Endothelial cell of umbilical vein (primary cell): ENCODE measurements at places on chromosomes 7 and 10. TPM values are rescaled to one million over a fixed set of nuclear protein-coding genes. Genes with fewer than 3 reads are reported as not detected.

GRCh38 chr7:1533547-1534329 is 3.2 kb downstream of the MAFK start:
- peak; percentile 89 for DNase-seq

DNA sequence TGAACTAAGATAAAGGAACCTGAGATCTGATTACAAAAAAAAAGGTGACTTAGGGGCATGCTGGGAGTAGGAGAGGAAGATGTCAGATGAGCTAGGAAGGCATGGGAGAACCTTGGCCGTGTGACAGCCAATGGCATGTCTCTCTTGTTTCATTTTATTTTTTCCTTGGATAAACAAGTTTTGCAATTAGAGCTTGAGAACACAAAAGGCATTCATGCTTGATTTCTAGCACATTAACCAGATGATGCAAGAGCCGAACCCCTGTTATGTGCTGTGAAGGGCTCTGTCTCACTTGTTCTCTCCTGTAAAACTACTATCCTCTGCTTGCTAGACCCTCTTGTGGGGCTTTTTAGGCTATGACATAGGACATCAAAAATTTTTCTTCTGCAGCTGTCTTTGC is 134.3 kb upstream of the ASAH2 start:
- no peak for DNase-seq

- no peak for DNase-seq
These were observed 100.3 kb downstream of the MKI67 start for GRCh38 chr10:128025951-128026350.

DNA sequence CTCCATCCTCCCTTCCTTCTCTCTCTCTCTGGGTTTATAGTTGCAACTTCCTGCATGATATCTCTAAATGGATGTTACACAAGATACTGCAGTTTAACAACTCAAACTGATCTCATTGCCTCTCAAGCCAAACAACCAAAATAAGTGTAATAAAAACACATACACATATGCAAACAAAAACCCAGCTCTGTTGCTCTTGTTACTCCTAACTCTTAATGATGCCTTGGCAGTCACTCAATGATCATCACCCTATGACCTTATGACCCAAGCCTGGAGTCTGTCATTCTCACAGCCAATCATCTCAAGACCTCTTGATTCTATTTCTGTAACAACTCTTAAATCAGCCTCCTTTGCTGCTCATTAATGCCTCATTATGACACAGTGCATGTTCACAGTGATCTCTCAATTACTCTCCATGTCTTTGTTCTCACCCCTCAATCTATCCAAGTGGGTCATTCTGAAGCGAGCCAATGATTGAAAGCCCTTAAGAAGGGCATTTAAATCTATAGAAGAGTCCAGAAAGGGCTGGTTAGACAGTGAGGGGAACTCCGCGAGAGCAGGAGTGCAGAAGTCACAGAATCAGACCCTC is 210.9 kb downstream of the INHBA start:
- DNase-seq, result no peak

GRCh38 chr10:52074505-52075026 is 239.5 kb upstream of the DKK1 start:
- DNase-seq, result no peak

GRCh38 chr10:71985542-71986250 is 21.5 kb downstream of the CHST3 start:
- DNase-seq, result peak; percentile 81

DNA sequence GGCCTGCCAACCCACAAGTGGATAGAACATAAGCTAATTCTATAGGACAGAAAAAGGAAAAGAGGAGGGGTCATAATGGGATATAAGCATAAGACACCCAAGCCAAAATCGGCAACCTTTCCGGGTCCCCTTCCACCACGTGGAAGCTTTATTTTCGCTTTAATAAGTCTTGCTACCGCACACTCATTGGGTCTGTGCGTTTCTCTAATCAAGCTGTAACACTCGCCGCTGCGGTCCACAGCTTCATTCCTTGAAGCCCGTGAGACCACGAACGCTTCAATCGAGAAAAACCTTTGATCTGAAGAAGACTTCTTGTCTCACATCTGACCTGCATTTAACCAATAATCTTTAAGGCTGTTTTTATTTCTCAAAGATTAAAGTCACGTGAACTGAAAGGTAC is 35.8 kb upstream of the HECW1 start:
- no peak for DNase-seq

GRCh38 chr7:16747102-16747501 is 6.5 kb upstream of the TSPAN13 start:
- DNase-seq, result no peak

GRCh38 chr7:47153576-47153975 is 428.3 kb downstream of the TNS3 start:
- DNase-seq, result no peak

DNA sequence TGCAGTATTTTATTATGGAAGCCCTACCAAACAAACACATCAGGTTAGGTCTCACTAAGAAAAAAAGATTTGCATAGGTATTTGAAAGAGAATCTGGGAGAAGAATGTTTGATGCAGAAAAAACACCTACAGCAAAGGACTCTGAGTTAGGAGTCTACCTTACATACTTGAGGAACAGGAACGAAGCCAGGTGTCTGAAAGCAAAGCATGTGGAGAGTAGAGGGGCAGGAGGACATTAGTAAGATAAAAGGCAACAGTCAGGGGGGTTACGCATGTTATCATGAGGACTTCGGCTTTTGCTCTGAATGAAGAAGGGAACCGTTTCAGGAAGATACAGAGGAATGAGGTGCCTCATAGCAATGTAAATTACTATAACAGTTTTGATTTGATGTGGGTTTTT is 87.9 kb upstream of the PTER start:
- no peak for DNase-seq

- peak; percentile 70 for DNase-seq
These were observed 134.8 kb downstream of the PHTF2 start for GRCh38 chr7:77933394-77933793.

- DNase-seq, result no peak
These were observed 206.4 kb downstream of the KCNMA1 start for GRCh38 chr10:77431209-77431611.

DNA sequence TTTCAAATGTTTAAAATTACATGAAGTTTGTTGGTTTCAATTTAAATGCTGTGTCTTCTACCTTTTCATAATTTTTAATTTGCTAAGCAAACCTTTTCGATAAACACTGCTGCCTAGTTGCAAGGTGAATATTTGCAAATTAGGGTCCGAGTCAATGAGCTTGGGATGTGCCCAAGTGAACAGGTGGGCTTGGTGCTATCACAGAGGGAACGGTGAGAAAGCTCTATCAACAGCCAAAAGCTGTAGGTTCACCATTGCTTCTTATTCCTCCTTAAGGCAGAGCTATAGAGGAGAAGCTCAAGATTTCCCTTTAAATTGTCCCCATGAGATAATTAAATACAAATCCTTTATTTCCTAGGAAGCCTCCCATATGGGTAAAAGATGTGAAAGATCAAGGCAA is 245.3 kb upstream of the CELF2 start:
- DNase-seq, result no peak

DNA sequence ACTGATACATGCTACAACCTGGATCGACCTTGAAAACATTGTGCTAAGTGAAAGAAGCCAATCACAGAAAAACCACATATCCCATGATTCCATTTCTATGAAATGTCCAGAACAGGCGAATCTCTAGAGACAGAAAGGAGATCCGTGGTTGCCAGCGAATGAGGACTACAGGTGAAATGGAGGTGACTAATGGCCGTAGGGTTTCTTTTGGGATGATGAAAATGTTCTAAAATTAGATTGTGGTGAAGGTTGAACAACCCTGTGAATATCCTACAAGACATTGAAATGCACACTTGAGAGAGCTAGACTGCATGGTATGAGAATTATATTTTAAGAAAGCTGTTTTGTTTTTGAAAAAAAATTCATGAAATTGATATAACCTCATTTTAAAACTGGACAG is 188.5 kb upstream of the PLXNA4 start:
- DNase-seq, result no peak

- DNase-seq, result no peak
These were observed 83.1 kb downstream of the LHPP start for GRCh38 chr10:124544711-124545110.

GRCh38 chr7:135828604-135829003 is 80.0 kb upstream of the FAM180A start:
- DNase-seq, result no peak

DNA sequence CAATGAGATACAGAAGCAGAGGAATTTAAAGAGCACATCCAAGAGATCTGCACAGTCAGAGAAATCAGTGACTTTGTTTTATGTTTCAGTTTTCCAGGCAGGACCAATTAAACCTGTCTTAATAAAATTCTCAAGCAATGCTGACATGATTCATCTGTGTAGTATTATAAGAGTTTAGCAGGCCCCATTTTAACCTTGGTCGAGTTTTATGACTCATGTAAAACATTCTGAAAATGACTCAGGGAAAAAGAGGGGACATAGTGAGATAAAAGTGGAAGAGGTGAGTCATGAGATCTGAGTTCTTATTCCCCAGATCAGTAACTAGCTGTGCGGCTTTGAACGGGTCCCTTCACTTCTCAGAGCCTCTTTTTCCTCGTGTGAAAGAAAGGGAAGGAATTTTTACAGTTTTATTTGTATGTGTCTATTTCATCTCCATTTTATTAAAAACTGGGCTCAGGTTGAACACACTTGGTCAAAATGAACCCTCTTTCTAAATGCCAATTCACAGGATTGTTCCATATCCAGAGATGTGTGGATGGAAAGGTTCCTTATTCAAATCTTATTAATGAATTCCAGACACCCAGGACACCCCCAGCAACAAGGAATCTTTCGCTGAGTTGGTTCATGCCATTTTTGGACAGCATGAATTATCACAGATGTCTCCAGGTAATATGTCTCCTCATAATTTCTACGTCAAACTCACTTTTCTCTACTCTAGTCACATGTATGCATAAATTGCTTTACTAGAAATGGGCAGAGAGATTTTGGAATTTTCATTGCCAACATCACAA is 143.2 kb downstream of the JAZF1 start:
- DNase-seq, result peak; percentile 95

DNA sequence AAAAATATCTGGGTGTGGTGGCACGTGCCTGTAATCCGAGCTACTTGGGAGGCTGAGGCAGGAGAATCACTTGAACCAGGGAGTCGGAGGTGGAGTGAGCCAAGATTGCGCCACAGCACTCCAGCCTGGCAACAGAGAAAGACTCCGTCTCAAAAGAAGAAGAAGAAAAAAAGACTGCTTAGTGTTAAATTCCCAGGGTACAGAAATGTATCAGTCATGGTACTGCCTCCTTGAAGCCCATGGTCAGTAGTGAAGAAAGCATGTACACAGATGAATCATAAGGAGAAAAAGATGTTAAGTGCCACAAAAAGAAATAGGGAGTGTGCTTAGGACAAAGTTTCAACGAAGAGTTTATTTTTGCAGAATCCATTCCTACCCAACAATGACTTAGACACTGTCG is 62.5 kb upstream of the KMT2E start:
- no peak for DNase-seq

DNA sequence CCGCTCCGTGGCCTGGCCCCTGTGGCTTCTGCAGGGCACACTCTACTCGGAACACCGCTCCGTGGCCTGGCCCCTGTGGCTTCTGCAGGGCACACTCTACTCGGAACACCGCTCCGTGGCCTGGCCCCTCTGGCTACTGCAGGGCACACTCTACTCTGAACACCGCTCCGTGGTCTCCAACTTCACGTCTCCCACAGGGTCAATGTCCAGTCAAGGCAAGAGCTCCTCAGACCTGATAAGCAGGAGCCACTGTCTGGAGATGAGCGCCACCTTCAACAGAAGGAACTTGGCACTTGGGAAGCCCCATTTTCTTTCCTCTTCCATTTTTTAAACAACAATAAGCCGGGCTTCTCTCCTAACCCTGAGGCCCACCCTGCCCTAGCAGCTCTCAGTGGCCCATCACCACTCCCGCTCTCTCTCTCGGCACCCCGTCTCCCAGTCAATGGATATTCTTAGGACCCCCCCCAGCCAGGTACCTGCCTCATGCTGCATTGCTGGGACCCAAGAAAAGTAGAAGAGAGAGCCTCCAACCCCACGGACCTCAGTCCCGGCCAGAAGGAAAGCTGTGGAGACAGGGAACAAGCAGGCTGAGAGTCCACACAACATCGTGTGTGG is 56.3 kb downstream of the PRKAG2 start:
- no peak for DNase-seq

DNA sequence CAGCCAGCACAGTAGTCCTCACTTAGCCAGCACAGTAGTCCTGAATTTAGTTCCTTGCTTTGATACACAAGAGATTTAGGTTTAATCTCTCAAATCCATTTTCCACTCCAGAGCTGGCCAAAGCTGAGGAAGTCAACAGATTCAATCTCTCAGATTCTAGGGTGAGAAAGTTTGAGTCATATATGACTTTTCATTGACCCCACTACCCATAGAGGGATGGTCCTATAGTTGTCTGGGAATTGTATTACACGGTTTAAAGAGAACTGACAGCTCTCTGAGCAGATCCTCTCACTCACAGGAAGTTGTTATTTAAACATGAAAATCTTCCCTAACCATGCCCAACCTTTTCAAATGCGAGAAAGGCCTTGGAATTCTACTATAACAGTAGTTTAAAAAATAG is 641.8 kb upstream of the SEMA3D start:
- no peak for DNase-seq

- DNase-seq, result no peak
These were observed 11.2 kb downstream of the YKT6 start for GRCh38 chr7:44212018-44212417.

Gene CLDN12
- total RNA-seq, result 6.1 and 8.1 TPM in 2 replicates

Gene PON1
- total RNA-seq, result not detected in 2 replicates

Gene ABLIM1
- 111 and 128 TPM in 2 replicates for total RNA-seq

Gene SLC35G1
- 3.3 and 4.1 TPM in 2 replicates for total RNA-seq

Gene KCNH2
- 0.09 TPM in 1 of 2 replicates, not detected in the other for total RNA-seq

Gene MIOS
- 16.0 and 16.8 TPM in 2 replicates for total RNA-seq

Gene CUTC
- total RNA-seq, result 17.7 and 20.4 TPM in 2 replicates

Gene PDZD7
- 0.55 and 1.6 TPM in 2 replicates for total RNA-seq
